ENCODE measurements at places on chromosomes 7 and 10.

DNA sequence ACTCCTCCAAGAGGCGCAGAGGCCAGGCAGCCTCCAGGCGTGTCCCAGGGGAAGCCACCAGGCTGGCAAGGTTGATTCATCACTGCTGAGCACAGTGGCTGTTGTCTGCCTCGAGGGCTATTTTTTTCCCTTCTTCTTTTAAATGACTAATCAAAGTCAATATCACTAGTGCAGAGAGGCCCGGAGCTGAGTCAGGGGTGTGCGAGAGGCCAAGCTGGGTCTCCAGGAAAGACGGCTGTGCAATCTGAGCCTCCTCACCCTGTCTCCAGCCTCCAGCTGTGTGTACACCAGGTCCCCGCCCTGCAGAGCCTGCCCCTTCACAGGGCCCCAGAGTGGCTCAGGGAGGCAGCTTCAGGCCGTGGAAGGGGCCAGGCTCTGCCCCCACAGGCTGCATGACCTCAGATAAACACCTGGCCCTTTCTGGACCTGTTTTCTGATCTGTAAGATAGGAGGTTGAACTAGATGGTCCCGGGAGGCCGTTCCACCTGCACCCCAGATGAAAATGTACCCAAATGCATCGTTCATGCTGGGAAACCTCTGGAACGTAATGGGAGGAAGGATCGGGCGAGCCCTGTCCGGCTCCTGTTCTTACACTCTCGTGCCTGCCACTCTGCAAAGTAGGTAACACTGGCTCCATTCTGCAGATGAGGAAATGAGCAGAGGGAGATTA, 3.7 kb downstream of the STX1A start:
- DNase-seq = no peak

- DNase-seq = no peak
Observed at GRCh38 chr10:103445767-103446567, 6.2 kb downstream of the CALHM2 start.

DNA sequence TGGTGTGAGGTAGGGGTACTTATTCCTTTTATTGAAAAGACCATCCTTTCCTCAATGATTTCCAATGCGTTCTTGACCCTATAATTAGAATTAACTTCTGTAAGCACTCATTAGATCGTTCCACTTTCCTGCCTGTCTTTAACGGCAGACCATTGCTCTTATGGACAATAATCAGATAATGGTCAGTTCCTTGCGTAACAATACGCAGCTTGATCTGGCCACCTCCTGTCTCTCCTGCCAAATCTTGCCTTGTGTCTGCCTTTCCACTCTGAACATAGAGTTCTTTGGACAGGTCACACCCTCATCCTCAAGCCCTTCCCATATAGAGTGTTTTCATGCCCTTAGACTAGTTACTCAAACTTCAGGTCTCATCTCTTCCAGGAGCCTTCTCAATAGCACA, 2.4 kb upstream of the WIPI2 start:
- DNase-seq = no peak

- no peak for DNase-seq
Observed at GRCh38 chr7:106075937-106076336, 36.2 kb downstream of the SYPL1 start.

DNA sequence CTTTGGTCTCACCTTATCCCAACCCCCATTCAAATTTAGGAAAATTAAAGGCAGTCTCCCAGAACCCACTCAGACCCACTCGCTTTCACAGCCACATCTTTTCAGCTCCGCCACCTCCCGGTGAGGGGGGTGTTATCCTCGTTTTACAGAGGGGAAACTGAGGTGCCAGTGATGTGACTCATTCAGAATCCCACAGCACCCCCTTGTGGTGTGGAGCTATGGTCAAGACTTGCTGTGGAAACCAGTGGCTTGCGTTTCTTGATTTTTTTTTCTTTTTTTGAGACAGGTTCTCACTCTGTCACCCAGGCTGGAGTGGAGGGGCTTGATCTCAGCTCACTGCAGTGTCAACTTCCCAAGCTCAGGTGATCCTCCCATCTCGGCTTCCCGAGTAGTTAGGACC, 27.6 kb downstream of the SLC35G1 start:
- no peak for DNase-seq

DNA sequence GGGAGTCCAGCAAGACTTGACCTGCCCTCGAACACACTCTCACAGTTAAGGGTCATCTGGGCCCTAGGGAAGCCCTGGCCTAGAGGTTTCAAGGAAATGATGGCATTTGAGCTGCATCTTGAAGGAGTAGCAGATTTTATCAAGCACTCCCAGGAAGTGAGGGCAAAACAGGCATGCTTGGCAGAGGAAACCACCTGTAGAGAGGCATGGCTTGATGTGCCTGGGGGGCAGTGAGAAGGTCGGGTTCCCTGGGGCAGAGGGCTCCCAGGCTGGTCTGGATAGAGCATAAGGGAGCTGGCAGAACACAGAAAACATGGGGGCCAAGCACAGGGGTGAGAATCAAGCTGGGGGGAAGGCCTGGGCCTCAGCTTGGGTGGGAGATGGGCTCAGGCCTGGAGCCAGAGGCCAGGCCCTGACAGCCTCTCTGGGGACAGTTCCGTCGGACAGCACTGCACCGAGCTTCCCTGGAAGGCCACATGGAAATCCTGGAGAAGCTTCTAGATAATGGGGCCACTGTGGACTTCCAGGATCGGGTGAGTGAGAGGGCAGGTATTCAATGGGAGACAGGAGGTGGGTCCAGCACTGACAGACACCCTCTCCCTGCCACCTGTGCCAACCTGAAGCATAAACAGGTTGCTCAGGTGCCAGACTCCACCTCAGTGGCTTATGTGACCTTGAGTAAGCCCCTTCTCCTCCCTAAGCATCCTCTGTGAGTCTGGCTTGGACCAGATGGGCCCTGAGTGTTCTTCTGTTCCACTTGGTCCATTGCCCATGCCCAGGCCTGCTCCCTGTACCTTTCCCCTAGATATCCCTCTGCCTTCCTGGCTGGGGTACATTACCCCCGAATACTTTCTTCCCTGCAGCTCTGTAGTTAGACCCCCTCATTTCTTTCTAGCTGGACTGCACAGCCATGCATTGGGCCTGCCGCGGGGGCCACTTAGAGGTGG, 3.5 kb upstream of the HOGA1 start:
- no peak for DNase-seq

- DNase-seq = no peak
Observed at GRCh38 chr7:21086688-21087087, 300.0 kb upstream of the SP8 start.

GRCh38 chr7:34070511-34071323, 165.4 kb downstream of the BMPER start:
- DNase-seq = no peak

- no peak for DNase-seq
Observed at GRCh38 chr10:129833468-129833950, 130.6 kb downstream of the EBF3 start.

DNA sequence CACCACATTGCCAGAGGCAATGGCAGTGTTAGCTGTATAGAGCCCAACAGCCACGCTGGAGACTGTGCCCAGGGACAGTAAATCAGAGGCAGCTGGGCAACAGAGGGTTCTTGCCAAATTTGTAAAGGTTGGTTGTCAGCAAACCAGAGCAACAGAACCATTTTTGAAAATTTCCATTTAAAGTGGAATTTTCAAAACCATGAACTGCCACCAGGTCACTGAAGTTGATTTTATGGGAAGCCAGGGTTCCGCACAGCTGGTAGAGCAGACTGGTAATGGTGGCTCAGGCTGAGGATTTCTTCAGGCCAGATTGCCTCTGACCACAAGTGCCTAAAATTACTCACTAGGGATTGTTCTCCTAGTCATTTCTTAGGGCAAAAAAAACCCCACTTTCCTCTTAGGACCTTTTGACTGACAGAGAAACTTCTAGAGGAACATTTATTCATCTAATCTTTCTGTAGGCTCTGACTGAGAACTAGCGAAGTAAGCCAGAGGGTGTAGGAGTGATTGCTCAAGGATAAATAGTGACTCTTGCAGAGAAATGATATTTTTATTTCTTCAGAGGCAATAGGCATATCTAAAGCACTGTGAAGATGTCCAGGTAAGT, 342.4 kb downstream of the BBS9 start:
- no peak for DNase-seq

DNA sequence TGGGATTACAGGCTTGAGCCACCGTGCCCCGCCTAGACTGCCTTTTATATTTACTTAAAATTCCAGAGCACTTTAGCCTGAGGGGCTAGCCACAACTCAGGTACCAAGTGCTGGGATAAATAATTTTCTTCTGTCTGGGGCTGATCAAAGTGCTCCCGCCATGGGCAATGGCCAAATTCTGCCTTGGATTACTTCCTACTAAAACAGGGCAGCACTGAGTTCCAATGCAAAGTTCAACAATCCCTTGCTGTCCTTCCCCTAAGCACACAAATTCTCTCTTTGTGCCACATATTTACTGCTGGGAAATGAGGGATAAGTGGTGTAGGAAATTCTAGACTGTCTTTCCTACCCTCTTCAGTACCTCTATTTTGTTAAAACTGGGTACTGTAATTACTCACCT, 34.4 kb upstream of the ZNF92 start:
- no peak for DNase-seq

DNA sequence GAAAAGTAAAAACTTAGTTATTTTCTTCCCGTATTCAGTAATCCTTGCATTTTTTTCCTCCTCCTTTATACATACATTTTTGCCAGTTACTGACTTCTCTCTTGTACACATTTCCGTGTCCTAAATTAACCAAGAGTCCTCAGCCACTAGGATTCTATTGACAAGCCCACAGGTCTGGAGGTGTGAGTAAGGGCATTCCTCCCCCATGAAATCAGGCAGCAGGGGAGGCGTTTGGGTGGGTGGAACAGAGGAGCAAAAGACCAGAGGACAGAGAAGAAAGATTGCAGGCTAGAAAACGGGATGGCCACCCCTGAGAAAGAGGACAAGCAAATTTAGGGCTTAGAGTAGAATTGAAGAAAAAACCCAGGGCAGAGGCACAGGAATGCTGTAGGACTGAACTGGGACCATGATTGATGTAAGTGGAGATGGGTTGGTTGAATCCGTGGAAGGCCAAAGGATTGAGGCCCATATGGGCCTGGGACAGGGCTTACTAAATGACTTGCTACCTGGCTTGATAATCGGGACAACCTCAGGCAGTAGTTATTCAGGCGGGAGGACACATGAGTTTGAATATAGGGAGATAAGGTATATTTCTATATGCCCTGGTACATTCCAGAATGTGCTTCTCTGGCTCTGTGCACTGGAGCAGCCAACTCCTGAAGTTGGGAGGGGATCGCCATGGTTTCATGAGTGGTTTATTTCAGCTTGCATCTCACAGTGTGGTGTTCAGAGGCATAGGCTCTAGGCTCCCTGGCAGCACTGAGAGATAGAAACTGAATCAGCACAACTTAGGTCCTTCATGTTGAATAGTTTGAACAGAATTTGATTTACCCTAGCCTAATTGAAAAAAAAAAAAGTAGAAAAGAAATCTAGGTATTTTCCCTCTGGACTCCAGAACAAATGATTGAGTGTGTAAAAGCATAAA, 28.0 kb downstream of the IKZF1 start:
- DNase-seq = no peak

DNA sequence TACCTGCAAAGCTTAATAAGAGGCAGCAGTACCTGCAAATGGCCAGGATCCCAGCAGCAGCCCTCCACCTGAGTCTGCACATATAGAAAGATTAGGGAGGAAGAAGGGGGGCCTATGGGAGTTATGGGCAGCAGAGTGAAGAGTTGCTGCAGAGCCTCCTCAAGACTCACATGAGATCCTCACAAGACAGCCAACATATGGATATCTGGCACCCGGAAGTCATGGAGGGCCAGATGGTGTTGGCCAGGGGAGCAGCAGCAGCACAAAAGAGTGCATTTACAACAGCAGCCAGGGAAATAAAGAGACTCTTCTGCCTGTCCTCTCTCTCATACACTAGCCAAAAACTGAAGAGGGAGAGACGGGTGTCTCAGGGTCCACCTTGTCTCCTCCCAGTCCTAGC, 4.0 kb upstream of the TAS2R40 start:
- no peak for DNase-seq

DNA sequence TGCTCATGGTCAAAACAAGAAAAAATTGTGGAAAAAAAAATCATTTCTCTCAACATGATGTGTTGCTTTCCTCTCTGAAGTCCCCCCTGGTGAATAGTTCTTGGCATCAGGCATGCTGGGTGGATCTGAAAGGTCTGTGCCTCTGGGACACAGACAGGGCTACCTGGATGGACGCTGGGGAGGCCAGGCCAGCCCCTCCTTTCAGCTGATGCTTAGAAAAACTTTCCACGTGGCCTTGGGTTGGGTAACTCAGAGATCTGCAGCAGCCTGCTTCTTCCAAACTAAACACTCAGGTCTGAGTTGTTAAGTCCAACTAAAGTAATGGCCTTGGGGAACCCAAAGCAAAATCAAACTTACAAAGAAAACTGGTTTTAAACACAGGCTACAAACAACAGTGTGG, 113.0 kb downstream of the CCDC3 start:
- DNase-seq = no peak

DNA sequence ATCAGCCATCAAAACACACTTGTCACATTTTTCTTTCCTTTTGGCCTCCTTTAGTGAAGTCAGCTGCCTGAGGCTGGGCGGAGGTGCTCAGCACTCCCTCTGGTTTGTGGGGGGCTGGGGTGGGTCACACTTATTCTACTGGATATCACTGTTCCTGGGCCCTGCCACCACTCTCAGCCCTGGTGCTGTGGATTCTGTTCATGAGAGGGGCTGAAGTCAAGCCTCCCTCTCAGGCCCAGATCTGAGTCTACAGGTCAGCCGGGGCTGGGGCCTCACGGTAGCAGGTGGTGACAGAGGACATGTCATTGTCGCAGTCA, 180.8 kb upstream of the TNS3 start:
- DNase-seq = no peak

GRCh38 chr10:63265683-63266235, 132.6 kb downstream of the NRBF2 start:
- DNase-seq = no peak

GRCh38 chr7:73308074-73308664, 457 bp downstream of the NSUN5 start:
- DNase-seq = no peak

GRCh38 chr7:80183900-80184685, 49.5 kb downstream of the GNAI1 start:
- no peak for DNase-seq

DNA sequence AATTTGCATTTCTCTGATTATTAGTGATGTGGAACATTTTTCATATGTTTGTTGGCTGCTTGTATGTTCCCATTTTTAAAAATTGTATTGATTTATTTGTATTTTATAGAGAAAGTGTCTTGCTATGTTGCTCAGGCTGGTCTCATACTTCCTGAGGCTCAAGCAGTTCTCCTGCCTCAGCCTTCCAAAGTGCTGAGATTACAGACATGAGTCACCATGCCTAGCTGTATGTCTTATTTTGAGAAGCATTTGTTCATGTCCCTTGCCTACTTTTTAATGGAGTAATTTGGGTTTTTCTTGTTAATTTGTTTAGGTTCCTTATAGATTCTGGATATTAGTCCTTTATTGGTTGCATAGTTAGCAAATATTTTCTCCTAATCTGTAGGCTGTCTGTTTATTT, 214.2 kb upstream of the KAT6B start:
- DNase-seq = no peak

- no peak for DNase-seq
Observed at GRCh38 chr10:44379907-44380306, 5.0 kb downstream of the CXCL12 start.

GRCh38 chr10:69318867-69319727, 40.8 kb downstream of the HK1 start:
- peak; percentile 65 for DNase-seq

GRCh38 chr10:101827919-101828600, 9.8 kb upstream of the OGA start:
- DNase-seq = no peak
